ENCODE measurements at places on chromosomes 2 and 18.

- no peak for DNase-seq
These were observed 2.4 kb downstream of the MTCL1 start for GRCh38 chr18:8707556-8708300.

DNA sequence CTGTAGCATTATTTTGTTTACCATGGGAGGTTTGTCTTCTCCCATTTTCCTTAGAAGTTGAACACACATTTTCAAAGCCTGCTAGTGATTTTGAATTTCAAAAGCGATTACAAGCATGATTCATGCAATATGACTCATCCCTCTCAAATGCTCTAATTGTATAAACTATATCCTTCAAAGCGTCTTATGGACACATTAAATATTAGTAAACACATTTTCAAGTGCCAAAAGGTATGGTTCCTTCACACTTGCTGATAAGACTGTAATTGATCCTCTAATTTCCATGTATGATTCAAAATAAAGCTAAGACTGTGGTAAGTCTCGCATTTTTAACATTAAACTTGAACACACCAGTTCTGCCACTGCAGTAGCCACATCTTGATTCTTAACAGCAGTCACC lies 512.9 kb downstream of the LRRTM4 start:
- DNase-seq: no peak

- no peak for DNase-seq
These were observed 28.3 kb upstream of the SLC40A1 start for GRCh38 chr2:189608795-189609422.

GRCh38 chr2:52881606-52882005 lies 886.0 kb upstream of the CHAC2 start:
- DNase-seq: no peak
